ENCODE measurements at places on chromosomes 16 and 17. TPM values are rescaled to one million over a fixed set of nuclear protein-coding genes. Genes with fewer than 3 reads are reported as not detected.

The CLEC18A gene
- polyA plus RNA-seq: 0.99 TPM

The ANKFN1 gene
- 0.24 TPM for polyA plus RNA-seq

The PPP1R1B gene
- polyA plus RNA-seq: 20.4 TPM

The GNAO1 gene
- 15.9 TPM for polyA plus RNA-seq

The MYL11 gene
- 14.6 TPM for polyA plus RNA-seq

The CDH3 gene
- polyA plus RNA-seq: 5.1 TPM

The CARHSP1 gene
- polyA plus RNA-seq: 81.0 TPM

The PIRT gene
- polyA plus RNA-seq: 6.5 TPM
